ENCODE measurements at places on chromosomes 11 and 22. TPM values are rescaled to one million over a fixed set of nuclear protein-coding genes. Genes with fewer than 3 reads are reported as not detected.

The MCAM gene
- 451 TPM for polyA plus RNA-seq

DNA sequence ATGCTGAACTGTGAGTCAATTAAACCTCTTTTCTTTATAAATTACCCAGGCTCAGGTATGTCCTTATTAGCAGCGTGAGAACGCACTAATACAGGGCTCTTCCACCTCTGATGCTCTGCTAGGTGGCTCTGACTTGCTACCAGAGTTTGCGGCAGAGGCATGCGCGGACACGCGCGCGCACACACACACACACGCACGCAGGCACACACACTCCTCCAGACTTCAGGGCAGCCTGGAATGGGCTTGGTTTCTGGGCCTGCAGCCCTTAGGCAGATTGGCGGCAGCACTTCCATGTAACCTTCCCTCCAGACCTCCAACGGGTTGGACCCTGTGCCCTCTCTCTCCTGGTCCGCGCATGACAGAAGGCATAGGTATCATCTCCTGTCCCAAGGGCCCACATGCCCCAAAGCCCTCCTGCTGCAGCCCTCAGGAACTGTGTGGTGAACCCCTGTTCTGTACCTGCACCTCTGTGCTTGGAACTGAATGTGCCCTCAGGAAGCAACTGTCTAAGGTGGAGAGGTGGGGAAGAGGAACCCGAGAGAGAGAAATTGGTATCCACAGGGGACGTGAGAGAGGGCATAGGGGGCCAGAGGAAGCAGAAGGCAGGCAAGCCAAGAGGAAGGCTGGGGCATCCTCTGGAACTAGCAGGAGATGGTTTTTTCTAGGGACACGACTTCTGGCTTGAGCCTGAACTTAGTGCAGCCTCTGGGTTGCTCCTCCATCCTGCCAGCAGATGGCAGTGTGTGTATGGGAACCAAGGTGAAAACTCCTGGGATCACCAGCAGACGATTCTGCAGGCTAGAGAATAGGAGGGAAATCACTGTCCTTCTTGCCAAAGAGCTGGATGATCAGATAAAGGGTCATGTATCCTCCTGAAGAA lies 23.4 kb upstream of the RIC3 start:
- no peak for DNase-seq

DNA sequence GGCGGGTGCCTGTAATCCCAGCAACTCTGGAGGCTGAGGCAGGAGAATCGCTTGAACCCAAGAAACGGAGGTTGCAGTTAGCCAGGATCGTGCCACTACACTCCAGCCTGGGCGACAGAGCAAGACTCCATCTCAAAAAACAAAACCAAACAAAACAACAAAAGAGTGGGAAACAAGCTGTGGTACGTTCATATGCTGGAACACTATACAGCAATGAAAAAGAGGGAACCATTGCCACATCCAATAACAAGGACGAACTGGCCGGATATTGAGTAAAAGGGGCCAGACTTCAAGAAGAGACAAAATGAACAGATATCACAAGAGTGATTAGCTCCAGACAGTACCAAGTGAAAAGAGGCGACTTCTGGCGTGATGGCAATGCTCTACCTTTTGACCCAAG lies 4.9 kb downstream of the MACROD1 start:
- DNase-seq, result no peak

GRCh38 chr11:19499999-19500398 lies 212.6 kb upstream of the NAV2 start:
- DNase-seq, result no peak

- no peak for DNase-seq
Measured at GRCh38 chr22:32204856-32205722, at the start of gene RFPL2. Gene RFPL2 (minus strand): TSS chr22:32205073. CDS start chr22:32202451, 2,622 bp downstream.

DNA sequence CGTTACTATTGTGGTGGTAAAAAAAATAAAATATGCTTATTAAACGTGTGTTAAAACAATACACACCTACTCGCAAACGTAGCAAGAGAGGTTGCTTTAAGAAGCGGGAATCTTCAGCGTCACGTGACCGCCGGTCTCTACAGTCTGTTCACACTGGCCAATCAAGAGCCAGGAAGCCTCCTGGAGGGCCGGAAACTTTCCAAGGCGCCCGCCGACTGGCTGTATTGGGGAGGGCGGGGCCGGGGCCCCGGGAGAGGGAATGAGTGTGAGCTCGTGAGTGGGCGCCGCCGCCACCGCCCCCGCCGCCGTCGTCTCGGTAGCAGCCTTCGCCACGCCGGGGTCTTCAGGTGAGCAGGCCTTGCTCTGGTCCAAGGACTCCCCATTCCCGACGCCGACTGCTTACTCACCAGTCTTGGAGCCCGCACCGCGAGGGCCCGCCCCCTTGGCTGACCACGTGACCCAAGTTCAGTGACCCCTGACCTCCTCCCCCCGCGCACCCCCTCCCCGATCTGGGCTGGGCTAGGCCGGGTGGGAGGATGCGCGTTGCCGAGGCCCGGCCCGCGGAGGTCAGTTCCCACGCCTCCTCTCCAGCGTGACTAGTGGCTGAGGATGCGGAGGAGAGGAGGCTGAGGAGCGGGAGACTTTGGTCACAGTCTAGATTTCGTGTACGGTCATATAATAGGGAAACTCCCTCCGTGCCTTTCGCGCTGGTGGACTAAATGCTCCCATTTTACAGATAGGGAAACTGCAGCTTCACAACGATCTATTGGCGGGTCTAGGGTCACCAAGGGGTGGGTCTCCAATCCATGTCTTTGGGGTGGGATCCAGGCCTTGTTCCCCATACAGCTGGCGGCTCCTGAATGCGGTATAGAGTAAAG lies at the start of gene TAF6L:
Gene TAF6L, plus strand, starts transcription at position 253 of the 878 bp plus-strand sequence. CDS start 4,388 bp downstream, outside the sequence.
- peak; percentile 93 for DNase-seq
